ENCODE measurements at places on chromosomes 4 and X.

DNA sequence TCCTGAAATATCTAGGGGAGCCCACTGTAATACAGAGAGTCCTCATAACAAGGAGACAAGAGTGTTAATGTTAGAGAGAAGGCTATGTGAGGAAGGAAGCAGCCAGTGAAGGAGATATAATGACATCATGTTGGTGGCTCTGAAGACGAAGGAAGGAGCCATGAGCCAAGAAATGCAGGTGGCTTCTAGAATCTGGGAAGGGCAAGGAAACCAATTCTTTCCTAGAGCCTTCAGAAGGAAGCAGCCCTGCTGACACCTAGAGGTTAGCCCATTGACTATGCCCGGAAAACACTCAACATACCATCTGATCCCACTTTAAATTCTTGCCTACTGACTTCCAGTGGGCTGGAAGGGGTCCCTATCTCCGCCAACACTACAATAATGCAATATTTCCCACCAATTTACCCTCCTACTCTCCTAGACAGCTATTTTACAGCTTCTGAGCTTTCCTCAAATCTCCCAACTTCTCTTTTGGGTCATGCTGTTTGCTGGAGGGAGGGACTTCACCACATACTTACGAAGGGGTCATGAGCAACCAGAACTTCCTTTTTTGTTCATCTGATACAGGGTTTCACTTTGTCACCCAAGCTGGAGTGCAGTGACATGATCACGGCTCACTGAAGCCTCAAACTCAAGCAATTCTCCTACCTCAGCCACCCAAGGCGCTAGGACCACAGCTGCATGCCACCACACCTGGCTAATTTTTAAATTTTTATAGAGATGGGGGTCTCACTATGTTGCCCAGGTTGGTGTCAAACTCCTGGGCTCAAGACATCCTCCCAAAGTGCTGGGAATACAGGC lies 25.2 kb upstream of the G3BP2 start:
- no peak for DNase-seq

DNA sequence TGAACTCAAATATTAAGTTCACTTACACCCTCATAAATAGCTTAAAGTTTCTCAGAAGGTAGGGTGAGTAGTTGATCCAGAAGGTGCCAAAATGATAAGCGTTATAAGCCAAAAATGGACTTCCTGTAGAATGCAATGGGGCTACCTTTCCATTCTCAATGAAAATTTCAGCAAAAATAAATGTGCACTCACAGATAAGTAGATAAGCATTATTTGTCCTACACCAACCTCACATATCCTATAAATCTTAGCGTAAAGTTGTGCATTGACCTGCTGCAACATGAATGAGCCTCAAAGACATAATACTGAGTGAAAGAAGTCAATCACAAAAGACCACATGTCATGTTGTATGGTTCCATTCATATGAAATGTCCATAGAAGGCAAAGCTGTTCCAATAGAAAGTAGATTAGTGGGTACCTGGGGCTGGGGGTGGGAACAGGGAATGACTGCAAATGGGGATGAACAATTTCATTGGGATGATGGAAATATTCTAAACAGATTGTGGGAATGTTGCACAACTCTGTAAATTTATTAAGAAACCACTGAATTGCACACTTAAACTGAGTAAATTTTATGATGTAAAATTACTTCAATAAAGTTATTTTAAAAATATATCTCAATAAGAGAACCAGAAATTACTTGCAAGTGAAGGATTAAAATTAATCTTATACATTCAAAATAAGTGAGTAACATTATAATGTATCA lies 100.9 kb downstream of the AMELX start:
- DNase-seq, result no peak

- no peak for DNase-seq
Measured at GRCh38 chrX:23554304-23554703, 113.0 kb upstream of the PRDX4 start.

- no peak for DNase-seq
Measured at GRCh38 chr4:17447056-17447455, 64.8 kb downstream of the QDPR start.

- DNase-seq, result no peak
Measured at GRCh38 chr4:13706716-13707115, 79.2 kb upstream of the BOD1L1 start.

DNA sequence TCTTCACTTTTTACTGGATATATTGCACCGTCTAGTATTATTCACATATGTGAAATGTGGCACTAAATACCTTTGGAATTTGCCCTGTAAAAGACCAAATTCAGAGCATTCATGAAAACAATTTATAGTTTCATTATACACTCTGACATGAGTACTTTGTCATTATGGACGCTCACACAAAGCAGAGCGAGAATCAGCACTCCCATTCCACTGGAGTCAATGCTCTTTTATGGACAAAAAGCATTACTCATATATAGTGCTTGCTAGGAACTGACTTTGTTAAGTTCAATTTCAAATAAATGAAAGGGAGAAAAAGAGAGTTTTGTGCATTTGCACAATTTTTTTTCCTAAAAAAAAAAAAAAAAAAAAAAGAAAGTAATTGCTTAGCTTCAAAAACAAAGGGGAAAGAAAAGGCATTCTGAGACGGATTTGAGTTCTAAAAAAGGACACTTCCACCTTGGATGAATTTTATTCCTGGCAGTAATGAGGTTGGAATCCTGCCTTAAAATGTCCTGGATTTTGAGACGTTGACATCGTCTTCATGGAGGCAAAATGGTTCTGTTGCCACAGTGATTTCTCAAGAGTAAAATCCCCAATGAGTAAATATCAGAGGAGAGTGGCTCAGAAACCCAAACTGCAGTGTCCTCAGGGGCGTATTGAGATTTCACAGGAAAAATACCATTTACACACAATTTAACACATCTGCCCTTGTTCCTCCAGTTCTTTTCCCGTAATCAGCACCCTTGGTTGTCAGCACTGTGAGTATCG lies 34.8 kb downstream of the CCDC149 start:
- no peak for DNase-seq

- no peak for DNase-seq
Measured at GRCh38 chr4:131613086-131613823, 1535.8 kb upstream of the PCDH10 start.

DNA sequence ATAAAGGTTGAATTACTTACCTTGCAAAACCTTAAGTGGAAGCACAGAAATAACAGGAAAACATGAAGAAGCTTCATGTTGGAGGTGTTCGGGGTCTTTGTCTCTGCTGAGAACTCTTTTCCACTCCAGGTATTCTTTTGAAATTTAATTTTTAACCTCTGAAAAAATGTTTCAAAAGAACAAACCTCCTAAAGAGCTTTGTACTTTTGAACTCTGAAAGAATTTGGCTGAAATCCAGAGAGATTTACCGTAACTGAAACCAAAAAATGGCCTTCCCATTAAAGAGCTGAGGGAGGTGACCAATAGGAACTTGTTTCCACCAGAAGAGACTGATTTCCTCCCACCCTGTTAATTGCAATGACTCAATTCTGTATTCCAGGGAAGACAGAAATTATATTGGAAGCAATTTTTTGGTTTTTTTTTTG lies at the start of gene CFI:
CFI (minus strand) TSS at position 105 of the 425 bp plus-strand sequence; CDS start at position 77, 28 bp downstream.
- no peak for DNase-seq

DNA sequence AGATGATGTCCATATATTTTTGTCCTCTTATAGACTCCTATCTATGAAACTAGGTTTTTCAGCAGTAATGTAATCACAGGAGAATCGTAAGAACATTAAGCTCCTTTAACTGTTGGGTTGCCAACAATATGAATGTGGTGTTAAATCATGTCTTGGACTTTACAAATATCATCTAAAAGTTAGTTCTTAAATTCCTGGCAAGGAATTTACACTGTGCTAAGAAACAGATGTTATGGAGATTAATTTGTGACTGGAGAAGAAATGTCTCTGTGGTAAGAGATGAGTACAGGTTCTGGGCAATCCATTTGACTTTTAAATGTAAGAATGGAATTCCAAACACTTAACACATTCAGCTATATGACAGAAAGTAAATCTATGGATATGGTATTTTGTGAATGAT lies 34.6 kb downstream of the CNKSR2 start:
- DNase-seq, result no peak

- no peak for DNase-seq
Measured at GRCh38 chr4:71322425-71322824, 16.4 kb upstream of the SLC4A4 start.

- DNase-seq, result no peak
Measured at GRCh38 chr4:87053176-87053658, 118.4 kb downstream of the AFF1 start.

GRCh38 chr4:56321251-56321650 lies 66.0 kb downstream of the AASDH start:
- no peak for DNase-seq

DNA sequence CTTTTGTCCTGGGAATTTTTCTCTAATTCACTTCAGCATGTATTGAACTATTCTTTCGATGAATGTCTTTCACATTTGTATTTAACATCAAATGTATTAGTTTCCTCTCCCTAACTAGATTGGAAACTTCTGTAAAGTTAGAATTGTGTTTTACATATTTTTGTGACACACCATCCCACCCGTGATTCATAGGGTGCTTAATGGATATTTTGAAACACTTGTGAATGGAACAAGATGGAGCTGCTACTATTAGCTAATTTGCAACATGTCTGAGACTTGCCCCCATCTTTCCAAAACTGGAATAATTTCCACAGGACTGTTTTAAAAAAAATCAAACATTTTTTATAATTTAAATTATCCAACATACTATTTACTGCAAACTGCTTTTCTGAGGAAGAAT lies 30.2 kb upstream of the GNPDA2 start:
- DNase-seq, result no peak

DNA sequence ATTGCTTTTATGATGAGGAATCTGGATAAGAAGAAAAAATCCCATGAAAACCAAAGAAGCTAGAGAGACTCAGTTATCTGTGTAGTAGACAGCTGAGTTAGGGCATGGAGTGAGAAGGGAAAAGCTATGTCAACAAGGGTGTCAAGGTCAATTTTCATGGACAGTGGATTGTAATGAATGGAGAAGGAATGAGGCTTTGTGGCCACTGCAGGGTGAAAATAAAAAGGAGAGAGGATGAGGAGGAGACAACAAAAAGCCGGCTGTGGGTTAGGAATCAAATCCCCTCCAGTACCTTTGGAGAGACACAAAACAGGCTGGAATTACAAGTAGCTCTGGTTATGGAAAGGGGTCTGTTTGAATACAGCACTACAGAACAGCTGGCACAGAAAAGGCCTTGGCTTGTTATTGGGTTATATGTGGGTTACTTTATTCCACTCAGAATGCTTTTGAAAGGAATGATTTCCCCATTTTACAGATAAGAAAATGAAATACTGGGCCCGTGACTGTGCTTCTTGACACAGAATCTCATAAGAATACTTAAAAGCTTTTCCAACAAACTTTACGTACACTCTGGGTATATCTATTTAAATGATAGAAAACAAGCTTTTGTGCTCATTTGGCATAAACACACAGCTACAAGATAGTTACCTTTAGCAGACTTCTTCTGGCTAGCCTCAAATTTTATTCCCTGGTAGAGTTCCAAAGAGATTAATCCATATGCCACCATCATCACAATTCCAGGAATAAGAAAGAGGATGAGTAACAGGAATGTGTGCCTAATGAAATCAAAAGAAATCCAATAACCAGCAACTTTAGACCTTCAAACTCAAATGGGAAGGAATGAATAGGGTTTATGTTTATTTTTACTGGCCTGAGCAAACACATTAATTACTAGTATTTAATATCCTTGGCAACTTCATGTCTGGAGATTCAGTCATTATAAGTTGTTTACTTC lies 7.5 kb downstream of the CCKAR start:
- no peak for DNase-seq

GRCh38 chrX:81527881-81528440 lies 326.1 kb downstream of the SH3BGRL start:
- no peak for DNase-seq

- no peak for DNase-seq
Measured at GRCh38 chrX:109880629-109881028, 122.3 kb upstream of the TMEM164 start.

DNA sequence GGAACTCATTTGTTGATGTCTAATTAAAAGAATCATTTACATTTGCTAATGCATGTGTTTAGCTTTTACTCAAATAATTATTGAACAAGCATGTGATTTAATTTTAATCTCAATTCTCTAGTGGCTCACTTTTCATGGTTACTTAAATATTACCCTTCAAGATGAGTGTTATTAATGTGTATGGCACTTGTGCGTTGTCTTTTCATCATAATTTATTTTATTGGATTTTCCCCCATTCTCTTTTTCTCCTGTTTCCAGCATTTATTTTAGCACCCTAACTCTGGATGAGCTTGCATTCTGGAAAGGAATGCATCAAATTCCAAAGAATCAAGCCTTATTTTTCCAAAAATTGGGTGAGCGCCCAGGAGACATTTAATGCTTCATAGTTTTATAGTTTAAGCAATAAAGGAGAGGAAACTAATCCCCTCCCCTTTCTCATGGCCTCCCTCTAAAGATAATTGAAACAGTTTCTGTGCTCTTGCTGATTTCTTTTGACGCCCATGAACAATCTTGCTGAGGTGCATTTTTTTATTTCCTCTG lies 191.1 kb upstream of the FAT4 start:
- no peak for DNase-seq

GRCh38 chrX:618761-619450 lies 11.7 kb upstream of the SHOX start:
- no peak for DNase-seq

GRCh38 chr4:132982151-132982550 lies 166.9 kb upstream of the PCDH10 start:
- DNase-seq, result no peak

- DNase-seq, result no peak
Measured at GRCh38 chrX:39729981-39730661, 367.6 kb downstream of the BCOR start.

- DNase-seq, result peak; percentile 1
Measured at GRCh38 chr4:168480931-168481611, 779 bp upstream of the DDX60L start.

DNA sequence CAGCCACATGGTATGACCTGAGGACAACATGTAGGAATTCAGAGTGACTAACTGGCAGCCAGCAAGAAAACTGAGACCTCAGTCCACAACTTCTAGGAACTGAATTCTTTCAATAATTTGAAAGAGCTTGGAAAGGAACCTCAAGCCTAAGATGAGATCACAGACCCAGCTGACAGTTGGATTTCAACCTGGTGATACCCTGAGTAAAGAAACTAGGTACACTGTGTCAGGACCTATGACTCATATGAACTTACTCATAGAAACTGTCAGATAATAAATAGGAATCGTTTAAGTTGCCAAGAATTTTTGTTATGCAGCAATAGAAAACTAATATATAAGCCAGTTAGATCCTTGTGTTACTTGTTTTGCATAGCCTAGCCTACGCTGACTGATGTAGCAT lies 102.4 kb upstream of the DCAF12L1 start:
- DNase-seq, result no peak

- no peak for DNase-seq
Measured at GRCh38 chr4:77500801-77501200, 104.8 kb upstream of the CXCL13 start.

- no peak for DNase-seq
Measured at GRCh38 chrX:11261260-11261659, 32.0 kb upstream of the AMELX start.

GRCh38 chr4:110294165-110294564 lies 95.8 kb upstream of the ELOVL6 start:
- no peak for DNase-seq

DNA sequence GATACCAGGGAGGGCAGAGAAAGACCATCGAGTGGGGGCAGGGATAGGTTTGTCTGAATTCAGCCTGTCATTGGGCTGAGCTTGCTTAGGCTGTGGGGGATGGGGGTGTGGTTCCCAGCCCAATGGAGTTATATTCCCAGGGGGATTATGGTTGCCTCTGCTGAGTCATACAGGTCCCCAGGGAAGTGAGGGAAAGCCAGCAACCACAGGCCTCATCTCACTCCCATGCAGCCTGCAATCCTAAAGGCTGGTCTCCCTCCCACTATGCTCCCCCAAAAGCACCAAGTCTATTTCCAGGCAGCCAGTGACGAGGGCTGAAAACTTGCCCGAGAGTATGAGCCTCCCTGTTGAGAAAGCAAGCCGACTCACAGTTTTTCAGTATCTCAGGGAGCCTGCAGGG lies 39.3 kb downstream of the AFM start:
- no peak for DNase-seq

Data from activated naive CD4-positive, alpha-beta T cell (primary cell).